ENCODE measurements at places on chromosomes 5 and 9.

GRCh38 chr9:115306865-115307264 lies 188.9 kb upstream of the TNC start:
- DNase-seq = no peak

- DNase-seq = no peak
These were observed 41.5 kb upstream of the MAP1B start for GRCh38 chr5:72065751-72066255.

DNA sequence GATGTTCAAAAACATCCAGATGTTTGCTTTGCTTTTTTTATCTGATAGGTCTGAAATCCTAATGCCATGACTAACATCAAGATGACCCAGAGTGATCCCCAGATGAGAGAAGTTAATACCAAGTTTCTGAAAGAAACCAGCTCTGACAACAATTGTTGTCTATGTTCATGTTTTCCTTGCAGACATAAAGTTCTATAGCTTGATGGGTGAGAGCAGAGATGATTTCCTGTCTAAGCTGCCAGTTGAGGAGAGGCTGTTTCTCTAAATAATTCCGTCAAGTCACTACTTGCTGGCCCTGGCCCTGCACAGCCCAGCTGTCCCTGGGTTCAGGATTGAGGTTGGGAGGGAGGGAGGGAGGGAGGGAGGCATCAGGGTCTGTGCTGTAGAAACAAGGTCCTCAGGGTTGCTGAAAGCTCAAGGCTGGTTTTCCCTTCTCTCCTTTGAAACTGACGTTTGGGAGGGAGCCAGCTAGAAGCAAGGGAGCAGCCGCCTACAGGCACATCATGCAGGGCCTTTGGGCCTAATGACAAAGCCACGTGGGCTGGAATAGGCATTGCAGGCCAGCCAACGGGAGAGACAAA lies 3.9 kb downstream of the SPARC start:
- DNase-seq = no peak

- no peak for DNase-seq
These were observed 23.4 kb downstream of the PAEP start for GRCh38 chr9:135584934-135585333.

DNA sequence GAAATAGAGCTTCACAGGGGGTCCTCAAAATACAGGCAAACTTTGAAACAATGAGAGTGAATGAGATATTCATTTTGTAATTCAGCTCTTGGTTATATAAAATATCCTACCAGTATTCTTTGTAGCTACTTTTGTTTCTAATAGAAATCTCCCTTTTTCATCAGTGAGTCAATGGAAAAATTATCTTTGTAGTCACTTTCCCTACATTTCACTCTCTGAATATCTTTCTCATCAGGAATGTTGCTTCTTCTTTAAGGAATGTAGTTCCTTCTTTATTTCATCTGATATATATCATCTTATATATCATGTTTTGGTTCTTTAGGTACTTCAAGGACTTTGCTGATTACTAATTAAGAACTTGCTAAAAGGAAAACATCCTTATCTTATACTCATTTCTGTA lies 280.3 kb upstream of the NUDT12 start:
- DNase-seq = no peak

DNA sequence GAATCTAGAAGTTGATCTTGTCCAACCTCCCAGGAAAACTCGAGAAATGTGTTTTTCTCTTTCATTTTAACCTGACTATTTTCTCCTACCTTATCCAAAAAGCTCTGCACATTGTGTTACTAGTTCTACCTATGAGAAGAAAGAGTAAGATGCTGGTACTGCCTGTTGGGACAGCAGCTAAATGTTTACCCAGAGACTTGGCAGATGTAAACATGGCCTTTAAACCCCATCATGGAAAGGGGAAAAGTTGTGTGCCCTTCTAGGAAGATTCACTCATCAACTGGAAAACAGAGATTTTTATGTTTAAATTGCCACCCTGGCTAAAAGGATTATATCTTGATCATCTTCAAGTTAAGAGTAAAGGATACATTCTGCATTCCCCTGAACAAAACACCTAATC lies 3.5 kb downstream of the ARL15 start:
- no peak for DNase-seq

- no peak for DNase-seq
These were observed 174.7 kb upstream of the NFIB start for GRCh38 chr9:14488421-14489190.

GRCh38 chr5:170111088-170111785 lies 5.5 kb downstream of the FOXI1 start:
- no peak for DNase-seq

- DNase-seq = no peak
These were observed 26.2 kb downstream of the SNX24 start for GRCh38 chr5:122871661-122872060.

DNA sequence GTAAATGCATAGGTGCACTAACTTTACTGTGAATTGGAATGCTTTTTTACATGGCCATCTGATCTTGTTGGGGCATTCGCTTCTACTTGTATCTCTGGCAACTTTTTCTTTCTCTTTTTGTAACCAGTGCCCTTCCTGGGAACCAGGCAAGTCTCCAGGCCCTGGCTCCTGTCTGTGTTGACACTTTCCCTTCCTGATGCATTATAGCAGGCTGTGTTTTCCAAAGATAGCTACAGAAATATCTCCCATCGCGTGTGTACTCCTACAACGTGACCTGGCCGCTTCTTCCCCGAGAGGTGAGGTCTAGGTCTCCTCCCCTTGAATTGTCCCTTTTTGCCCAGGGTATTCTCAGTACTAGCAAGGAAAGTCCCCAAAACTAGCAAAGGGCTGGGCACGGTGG lies 81.1 kb upstream of the SPIN1 start:
- DNase-seq = no peak

DNA sequence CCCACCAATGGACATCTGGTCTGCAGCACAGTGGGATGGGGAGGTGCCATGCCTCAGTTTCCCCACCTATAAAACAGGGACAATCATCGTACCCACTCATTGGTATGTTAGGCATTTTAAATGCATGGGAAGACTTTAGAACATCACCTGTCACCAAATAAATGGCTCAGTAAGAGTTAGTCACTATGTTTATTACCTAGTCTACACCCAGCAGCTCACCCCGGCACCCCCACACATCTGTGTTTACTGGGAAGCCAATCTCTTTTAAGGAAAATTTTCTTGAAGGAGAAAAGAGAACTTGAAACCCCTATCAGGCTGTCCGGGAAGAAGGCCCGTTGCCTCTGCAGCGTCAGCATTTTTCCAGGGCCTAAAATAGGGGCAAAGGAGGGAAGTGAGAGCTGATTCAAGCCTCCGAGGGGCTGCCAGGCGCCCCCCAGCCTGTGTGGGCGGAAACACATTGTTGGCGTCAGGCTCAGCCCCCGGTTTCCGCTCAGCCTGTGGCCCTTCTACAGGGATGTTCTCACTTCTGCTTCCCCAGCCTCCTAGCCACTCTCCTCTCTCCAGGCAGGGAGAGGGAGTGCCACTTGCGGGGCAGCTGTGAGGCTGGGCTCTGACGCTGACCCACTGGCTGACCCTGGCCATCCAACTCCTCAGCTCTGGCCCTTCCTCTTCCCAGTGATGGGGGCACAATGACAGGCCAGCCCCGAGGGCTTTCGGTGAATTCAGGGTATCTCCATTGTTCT lies 4.6 kb downstream of the CSF1R start:
- no peak for DNase-seq

GRCh38 chr9:37026931-37027581 lies 7.0 kb downstream of the PAX5 start:
- DNase-seq = no peak

All from cortex of kidney (tissue), 1 donor.